ENCODE measurements at places on chromosomes 3 and 15.

- no peak for DNase-seq
Measured at GRCh38 chr3:4387210-4388204, 79.6 kb downstream of the SUMF1 start.

DNA sequence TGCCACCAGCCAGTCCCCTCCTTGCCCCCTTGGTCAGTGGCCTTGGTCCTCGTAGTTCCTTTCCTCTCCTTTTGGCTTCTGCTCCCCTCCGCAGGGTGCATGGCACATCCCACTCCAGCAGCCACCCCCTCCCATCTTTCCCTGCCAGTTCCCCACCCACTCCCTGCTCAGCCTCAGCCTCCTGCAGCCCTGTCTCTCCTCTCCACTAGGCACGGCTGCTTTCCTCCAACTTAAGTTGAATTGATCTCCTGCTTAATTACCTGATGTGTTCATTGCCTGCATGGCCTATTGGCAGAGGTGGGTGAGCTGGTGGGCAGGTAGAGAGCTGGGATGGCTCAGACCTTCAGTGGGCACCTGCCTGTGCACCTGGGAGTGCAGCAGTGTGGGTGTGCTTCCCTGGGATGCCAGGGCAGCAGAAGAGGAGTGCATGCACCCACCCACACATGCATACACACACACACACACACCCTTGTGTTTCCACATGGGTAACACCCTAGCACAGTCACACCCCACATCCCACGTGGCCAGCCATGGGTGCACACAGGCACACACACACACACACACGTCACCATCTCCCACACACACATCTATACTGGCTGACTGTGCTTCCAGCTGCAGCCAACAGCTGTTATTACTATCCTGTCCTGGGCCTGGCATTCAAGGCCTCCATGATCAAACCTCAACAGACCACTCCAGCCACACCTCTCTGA, 30.9 kb downstream of the C3orf18 start:
- DNase-seq: no peak

- no peak for DNase-seq
Measured at GRCh38 chr3:177968891-177969290, 567.3 kb upstream of the KCNMB2 start.

GRCh38 chr3:162525066-162525742, 1028.6 kb downstream of the OTOL1 start:
- no peak for DNase-seq

GRCh38 chr3:140948460-140949249, 7.0 kb downstream of the SLC25A36 start:
- no peak for DNase-seq

DNA sequence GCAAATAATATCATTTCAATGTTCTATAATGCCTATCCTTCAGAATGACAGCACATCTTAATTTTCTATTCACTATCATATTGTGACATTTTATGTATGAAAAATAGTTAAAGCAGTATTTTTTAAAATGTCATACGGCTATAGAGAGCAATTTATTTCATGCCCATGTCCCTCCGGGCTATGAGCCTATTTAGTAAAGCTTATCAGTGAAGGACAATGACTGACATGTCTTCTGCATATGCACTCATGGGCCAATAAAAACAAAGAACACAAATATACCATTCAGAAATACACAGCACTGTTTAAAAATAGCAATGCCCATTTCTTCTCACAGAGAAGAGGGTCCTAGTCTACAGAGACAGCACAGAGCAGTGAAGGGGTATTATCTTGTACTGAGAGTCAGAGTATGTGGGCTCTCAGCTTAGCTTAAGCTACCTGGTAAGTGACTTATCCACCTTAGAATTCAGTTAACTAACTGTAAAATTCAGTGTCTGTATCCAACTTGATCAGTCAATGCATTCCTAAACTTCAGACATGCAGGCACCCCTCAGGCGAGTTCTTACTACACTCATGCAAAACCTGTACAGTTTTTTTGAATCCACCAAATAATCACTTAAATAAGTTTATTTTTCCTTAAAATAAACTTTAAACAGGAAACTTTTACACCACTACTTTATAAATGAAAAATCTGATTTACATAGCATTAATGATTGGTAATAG, 9.0 kb downstream of the GOLIM4 start:
- no peak for DNase-seq
